ENCODE measurements at places on chromosomes 5 and 9.

- no peak for DNase-seq
Observed at GRCh38 chr5:14168793-14169262, 25.7 kb downstream of the TRIO start.

DNA sequence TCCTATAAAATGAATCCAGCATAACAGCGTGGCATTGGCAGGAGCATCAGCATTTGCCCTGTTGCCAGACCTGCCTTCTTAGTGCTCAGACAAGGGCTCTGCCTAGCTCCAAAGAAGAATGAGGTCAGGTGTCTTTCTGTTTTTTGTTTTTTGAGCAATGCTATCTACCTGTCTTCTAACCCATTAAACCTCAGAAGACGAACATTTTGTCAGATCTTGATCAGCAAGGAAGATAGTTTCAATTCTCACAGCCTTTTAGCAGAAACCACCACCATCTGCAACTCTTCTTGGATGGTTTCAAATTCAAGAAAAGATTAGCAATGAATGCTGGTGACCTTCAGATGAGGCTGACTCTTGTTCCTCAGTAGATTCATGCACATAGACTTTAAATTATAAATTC lies 103.5 kb upstream of the IQGAP2 start:
- DNase-seq: no peak

DNA sequence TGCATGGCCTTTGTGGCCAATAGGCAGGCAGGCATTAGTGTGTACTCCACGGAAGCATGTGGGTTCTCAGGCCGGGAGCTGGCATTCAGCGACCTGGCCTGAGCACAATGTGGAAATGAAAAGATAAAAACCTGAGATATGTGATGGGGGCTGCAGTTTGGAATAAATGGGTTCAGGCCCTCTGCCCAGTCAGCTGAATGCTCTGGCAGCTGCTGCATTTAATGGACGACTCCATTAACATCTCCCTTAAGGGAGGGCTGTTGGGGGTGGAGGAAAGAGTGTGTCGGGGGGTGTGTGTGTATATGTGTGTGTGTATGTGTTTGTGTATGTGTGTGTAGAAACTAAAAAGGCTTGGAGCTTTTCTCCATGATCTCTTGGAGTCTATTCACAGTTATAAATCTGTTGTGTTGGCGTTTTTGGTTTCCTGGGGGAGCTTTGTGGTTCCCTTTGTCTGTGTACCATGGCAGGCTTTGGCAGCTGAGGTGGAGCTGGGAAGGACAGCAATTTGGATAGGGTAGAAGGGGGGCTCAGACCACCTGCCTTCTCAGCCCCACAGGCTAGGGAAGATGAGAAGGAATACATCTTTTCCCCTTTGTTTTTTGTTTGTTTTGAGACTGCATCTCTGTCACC lies 27.3 kb upstream of the HSPA9 start:
- DNase-seq: no peak

DNA sequence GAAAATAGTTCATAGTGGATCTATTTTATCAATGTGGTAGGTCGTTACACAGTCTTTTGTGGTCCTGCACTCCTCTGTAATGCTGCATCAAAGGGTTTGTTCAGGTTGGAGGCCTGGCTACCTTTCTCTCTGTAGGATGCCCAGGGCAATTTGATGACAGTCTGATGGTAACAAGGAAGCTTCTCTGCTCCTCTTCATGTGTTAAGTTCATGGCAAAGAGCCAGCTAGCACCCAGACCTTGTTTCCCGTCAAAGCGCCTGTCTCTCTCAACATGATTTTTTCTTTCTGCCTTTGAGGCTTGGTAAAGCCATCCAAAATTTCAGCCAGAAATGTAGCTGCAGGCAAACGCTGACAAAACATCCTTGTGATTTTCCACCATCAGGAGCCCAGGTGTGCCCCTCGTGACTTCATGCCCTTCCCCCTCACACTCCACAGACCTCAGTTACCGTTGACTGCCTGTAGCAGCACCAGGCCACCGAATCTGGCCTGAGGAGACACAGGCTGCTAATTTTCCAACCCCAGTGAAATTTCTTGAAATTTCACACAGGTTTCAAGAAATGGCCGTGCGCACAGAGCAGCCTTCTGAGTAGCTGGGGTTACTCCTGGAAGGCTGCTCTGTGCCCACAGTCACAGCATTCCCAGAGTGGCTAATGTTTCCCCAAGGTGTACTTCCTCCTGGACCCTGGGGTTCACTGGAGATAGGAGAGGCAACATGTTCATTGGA lies 292.7 kb downstream of the CWC27 start:
- no peak for DNase-seq

GRCh38 chr9:100419166-100419565 lies 7.8 kb upstream of the MSANTD3 start:
- no peak for DNase-seq

DNA sequence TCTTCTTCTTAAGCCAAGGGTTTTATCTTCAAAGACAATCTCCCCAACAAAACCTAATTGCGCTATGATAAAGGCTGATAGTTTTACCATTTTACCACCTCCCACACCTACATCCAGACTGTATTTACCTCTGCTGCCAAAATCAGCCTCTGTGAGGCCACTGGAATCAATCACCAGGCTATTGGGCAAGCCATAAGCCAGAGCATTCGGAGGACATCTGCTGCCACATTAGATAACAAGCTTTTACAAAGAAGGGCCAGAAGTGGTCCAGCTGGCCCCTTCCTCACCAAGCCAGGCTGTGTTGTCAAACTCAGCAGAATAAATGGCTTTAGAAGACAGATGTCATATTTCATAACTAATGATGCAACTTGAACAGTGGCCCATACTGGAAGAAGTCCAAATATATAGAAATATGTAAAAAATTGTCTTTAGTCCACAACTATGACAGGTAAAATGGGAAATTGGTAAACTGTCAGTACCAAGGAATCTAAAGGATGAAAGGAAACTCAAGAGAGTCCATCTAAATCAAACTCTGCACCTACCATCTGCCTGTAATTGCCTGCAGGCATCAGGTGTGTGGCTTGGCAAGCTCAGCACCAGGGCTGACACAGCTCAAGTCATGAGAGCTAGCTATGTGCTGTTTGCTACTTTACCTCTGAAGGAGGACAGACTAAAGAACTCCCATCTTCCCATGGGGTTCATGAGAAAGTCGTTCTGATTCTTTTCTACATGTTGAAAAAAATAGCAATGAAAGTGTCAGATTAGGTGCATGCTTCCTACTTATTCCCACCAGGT lies 16.1 kb downstream of the SLC45A2 start:
- DNase-seq: no peak

DNA sequence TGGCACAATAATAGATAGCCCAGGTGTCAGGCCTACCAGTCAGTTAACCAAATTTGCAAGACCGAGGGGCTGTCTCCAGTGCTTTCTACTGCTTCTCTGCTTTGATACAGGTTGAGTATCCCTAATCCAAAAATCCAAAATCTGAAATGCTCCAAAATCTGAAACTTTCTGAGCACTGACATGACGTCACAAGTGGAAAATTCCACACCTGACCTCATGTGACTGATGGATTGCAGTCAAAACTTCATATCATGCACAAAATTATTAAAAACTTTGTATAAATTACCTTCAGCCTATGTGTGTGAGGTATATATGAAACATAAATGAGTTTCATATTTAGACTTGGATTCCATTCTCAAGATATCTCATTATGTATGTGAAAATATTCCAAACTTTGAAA lies 213.5 kb upstream of the PANK3 start:
- DNase-seq: no peak

DNA sequence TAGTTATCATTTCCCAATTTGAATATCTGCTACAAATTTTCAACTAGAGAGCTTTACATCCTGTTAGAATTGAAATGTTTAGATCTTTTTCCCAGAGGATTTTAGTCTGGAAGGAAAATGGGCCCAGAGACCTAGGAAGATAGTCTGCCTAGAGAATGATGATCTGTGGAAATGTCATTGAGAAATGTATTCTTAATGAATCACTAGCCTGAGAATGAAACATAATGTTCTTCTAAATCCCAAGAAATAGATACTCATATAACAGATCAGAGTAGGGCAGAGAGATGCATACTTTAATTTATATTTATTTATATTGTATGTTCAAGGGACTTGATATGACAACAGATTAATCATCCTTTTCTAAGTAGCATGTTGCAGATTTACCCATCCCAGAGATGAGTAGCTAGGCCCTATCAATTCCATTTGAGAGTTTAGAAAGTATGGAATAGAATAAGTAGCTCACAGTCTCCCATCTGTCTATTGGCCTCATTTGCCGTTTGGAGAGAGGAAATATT lies 25.1 kb upstream of the SLC44A1 start:
- no peak for DNase-seq

GRCh38 chr9:28212979-28213378 lies 639.7 kb upstream of the C9orf72 start:
- DNase-seq: peak; percentile 3

GRCh38 chr5:168299372-168299771 lies 7.9 kb downstream of the WWC1 start:
- no peak for DNase-seq

DNA sequence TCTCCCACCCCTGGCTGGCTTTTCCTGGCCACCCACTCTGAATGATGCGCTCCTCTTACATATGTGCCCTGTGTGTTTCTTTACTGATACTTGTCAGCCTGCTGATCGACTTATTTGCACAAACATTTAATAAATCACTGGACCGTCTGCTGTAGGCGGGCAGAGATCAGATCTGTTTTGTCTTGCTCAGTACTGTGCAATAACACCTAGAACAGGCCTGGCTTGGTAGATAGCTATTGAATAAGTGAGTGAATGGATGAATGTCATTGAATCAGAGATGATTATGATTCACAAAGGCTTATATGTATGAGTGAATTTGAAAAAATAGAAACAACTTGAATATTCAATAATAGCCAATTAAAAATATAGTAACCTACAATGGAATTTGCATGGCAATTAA lies 165.1 kb downstream of the RGS3 start:
- DNase-seq: no peak

GRCh38 chr5:155004138-155004744 lies 9.3 kb upstream of the KIF4B start:
- DNase-seq: no peak

GRCh38 chr9:126707083-126707482 lies 93.4 kb downstream of the LMX1B start:
- DNase-seq: no peak

- no peak for DNase-seq
Observed at GRCh38 chr9:112078432-112078831, 96.7 kb downstream of the SUSD1 start.

- no peak for DNase-seq
Observed at GRCh38 chr9:63859475-63860215, 1425.4 kb downstream of the FOXD4L5 start.

- DNase-seq: no peak
Observed at GRCh38 chr9:94805051-94805489, 78.6 kb downstream of the AOPEP start.

DNA sequence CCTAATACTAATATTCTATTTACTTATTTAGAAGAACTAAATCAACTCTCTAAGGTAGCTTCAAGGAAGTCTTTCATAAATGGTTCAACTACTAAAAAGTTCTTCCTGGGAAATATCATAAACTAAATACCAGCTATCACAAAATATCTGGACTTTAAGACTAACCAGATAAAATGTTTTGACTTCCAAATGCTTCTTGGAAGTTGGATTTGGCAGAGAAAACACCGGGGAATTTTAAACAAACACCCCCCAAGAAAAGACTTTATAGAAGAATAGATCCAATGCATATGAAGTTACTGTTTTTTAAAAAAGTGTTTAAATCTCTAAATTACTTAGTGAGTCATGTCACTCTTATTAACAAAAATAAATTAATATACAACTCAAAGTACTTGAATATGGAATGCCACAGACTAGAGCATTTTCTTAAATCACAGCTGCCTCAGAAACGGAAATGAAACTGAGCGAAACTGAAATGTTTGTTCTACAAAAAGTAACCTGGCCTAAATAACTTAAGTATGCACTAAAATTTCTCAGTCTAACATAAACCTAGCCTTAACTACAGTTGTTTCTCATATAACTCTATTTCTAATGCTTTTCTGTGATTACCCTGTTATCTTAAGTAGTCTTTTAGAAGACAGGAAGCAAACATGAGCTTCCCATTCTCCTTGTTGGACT lies 6.8 kb downstream of the ABCA1 start:
- no peak for DNase-seq

DNA sequence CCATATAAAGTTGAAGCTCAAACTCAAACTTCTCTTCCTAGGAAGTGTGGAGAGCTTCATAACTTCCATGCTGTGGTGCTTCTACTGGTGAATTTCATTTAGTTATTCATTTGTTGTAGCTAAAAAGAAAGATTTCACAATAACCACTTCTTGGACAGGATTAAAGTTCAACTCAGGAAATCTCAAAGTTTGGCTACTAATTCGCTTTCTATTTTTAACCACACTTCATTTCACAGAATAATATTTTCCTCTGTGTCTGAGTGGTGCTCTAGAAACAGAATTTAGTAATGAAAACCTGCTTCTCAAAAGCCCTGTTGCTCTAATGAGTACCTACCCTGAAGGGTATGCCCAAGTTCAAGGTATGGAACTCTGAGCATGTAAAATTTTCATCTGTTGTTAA lies 73.9 kb downstream of the ACTBL2 start:
- DNase-seq: no peak

DNA sequence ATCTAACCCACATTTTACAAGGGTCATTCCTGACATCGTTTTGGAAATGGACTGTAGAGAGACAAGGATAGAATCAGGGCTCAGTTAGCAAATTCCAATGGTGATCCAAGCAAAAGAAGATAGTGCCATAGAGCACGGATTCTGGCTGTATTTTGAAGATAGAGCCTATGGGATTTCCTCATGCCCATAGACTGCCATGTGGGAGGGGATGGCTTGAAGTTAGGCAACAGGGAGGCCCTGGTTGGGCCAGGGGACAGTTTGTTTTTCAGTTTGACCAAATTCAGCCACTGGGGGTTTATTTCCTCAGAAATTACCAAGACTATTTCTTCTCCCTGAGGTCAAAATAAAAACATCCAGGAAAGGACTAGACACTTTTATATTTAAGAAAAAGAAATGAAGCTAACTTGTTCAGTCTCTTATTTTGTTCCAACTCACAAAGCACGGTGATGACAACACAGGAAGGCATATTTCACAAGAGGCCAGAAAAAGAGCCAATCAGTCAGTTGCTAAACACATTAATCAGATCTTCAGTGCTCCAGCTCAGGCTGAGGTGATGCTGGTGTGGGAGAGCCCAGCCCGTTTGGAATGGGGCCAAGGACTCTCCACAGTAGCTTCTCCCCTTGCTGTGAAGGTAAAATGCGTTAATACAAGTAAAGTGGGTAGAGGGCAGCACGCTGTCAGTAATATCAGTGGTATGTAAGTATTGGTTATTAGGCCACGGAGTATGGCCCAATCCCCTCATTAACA lies 4.4 kb upstream of the DCTN4 start:
- DNase-seq: peak; percentile 79

- no peak for DNase-seq
Observed at GRCh38 chr9:112125951-112126388, 49.1 kb downstream of the SUSD1 start.

Measured in NCI-H510A (cell line).